ENCODE measurements at places on chromosomes 7 and 10.
A peak's percentile ranks its signal among the peaks of the same experiment; 100 is the strongest.

GRCh38 chr7:21113609-21114415 lies 314.1 kb upstream of the SP4 start:
- no peak for DNase-seq

- DNase-seq = peak; percentile 54
Observed at GRCh38 chr10:27285093-27285492, 44.5 kb upstream of the ACBD5 start.

- DNase-seq = no peak
Observed at GRCh38 chr10:63423494-63423893, 42.3 kb downstream of the JMJD1C start.

- no peak for DNase-seq
Observed at GRCh38 chr7:136326045-136326609, 349.0 kb upstream of the MTPN start.

DNA sequence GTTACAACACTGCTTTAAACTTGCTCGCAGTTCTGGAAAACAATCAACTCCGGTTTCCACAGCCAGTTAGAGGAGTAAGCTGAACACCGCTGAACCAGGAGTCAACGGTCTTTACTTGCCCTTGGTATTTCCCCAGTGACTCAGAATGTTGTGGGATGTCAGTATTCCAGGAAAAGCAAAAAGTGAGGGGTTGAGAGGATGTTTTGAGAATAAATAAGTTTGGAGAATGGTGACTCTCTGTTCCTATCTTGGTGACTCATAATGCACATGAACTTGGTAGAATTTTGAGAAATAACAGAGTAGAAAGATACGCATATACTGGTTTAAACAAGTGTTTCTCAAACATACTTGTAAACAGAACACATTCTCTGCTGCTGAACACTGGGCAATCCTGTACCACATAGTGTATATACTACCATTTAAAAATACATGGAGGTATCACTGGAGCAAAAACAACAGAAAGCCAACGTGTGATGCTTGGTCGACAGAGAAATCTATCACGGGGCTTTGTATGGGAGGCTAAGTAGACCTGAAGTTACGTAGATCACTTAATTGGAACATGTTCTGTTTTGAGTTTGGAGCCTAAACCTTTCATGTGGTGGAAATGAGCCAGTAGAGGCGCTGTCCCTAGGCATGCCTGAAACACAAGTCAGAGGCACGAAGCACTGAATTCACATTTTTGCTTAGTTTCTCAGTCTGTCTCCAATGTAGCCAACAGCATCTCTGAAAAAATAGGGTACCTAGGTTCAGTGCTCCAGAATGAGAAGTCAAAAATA lies 534.3 kb downstream of the PARD3 start:
- DNase-seq = peak; percentile 67

All from activated CD4-positive, alpha-beta T cell treated with anti-CD3 and anti-CD28 coated beads, Interleukin-2, Interleukin-4, amounts not matched to agents 100 ng/mL and 50 ng/mL, durations not matched to agents 16 hours and 8 hours (primary cell).